Osteoblast (primary cell): ENCODE measurements at places on chromosomes 2 and 18.

DNA sequence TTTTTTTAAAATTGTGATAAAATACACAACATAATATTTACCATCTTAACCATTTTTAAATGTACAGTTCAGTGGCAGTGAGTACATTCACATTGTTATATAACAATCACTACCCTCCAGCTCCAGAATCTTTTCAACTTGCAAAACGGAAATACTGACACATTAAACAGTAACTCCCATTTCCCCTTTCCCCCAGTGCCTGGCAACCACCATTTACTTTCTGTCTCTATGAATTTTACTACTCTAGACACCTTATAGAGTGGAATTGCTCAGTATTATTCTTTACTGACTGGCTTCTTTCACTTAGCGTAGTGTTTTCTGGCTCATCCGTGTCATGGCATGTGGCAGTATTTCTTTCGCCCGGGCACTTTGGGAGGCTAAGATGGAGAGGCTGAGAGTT is 32.6 kb downstream of the FASTKD2 start:
- DNase-seq = no peak

- DNase-seq = no peak
Observed at GRCh38 chr18:44123743-44124142, 556.9 kb upstream of the SETBP1 start.

- no peak for DNase-seq
Observed at GRCh38 chr2:145287736-145288135, 767.8 kb upstream of the ZEB2 start.

- DNase-seq = no peak
Observed at GRCh38 chr2:20314562-20315501, 35.8 kb downstream of the PUM2 start.

DNA sequence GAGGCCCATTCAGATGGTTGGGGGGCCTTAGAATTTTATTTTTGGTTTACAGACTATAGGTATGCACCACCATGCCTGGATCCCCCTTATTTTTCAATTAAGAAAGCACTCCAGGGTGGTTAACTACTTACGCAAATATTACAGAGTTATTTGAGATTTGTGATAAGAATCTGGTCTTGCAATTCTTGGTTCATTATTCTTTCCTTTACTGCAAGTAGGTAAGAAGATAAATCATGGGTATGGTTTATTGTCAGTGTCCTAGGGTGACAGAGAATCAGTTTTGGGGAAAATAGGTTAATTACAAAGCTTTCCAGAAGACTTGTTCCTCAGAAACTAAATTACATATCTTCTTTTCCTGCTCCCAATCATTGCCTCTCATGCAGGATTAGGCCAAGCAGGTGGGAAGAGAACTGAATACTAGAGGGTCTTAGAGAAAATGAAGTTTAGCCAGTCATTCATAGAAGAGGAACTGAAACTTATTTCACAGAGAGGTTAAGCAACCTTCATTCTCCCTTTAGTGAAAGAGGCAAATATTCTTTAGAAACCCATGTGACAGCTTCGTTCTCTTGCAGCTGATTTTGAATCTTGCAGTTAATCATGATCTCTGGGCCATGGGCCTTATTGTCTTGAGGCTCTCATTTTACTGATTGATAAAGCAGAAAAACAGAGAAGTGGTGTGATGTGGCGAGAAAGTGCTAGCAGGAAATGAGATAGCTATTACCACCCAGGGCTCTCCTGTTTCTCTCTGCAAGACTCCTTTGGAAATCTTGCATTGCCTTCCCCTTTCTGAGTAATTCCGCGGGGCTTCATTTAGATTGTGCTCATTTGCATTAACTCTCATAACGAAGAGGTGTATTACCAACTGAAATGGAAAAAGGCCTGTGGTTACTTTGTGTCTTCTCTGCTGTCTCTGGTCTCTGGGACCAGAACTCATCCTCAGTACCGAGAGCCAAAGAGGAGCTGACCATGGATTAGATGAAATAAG is 44.8 kb upstream of the ARHGAP25 start:
- DNase-seq = no peak

GRCh38 chr2:287471-287885 is 413 bp downstream of the ALKAL2 start:
- DNase-seq = peak; percentile 83

GRCh38 chr2:166343467-166343866 is 32.3 kb downstream of the SCN9A start:
- DNase-seq = no peak

DNA sequence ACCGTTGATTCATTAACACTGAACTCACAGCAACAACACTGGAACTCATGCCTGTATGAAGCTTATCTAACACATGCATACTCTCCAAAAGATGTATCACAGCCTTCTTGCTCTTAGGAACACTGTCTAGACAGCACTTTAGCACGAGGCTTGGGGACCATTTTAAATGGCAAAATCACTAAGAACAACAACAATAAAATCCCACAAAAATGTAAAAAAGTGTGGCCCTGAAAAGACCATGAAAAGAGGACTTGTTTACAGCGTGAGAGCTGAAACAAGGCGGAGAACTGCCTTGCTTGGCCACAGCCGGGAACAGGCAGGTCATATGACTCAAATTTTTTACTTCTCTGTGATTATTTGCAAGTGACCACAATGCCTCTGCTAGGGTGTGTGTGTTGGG is 48.1 kb downstream of the CHN1 start:
- peak; percentile 47 for DNase-seq

GRCh38 chr2:232388324-232388891 is 9.9 kb downstream of the ALPP start:
- peak; percentile 71 for DNase-seq

- DNase-seq = no peak
Observed at GRCh38 chr2:160325418-160325817, 125.3 kb upstream of the ITGB6 start.

- peak; percentile 91 for DNase-seq
Observed at GRCh38 chr2:32009516-32010256, 1.1 kb downstream of the MEMO1 start.

GRCh38 chr2:16952368-16952767 is 286.7 kb upstream of the CYRIA start:
- DNase-seq = no peak

GRCh38 chr2:189409131-189409530 is 32.1 kb upstream of the WDR75 start:
- no peak for DNase-seq

DNA sequence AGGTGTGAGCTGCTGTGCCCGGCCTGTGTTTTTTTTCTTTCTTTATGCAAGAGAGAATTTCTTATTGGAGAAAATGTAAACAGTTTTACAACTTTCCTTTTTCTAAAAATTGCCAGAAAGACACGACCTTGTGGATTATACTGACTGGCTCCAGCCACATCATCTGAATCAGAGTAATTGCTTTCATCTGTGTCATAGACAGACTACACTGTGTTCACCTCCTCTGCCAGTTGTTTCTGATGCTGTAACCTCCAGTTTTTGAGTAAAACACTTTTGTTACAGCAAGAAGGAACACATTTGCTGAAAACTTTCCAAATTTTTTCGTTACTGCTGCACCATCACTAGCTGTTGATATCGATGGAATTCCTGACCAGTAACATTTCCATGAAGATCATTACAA is 43.9 kb upstream of the PLEKHM3 start:
- DNase-seq = peak; percentile 55

DNA sequence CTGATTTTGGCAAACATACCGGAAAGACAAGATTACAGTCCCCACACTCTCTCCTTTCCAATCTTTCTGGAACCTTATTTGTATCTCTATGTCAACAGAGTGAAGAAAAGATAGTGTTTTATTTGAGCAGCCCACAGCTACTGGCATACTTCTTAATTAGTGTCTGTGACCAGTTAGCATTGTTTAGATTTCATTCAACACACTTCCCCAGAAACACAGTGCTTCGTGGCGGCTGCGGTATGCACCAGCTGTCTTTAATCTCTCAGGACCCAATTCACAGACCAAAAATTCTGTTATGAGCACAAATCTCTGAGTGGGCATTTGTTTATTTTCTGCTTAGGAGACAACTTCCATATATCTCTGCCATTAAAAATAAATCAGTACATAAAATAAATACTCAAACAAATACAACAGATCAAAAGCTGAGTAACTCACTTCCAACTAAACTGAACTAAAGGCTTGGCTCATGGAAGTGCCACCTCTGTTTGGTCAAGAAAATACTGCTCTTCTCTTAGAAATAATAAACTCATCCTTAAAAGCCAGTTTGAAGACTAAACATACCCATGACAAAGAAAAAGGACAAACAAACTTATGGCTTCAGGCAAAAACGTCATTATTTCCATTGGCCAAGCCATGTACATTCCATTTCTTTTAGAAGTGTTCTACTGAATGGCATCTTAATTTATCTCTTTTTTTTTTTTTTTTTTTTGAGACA is 392.4 kb downstream of the TXNL1 start:
- peak; percentile 29 for DNase-seq

DNA sequence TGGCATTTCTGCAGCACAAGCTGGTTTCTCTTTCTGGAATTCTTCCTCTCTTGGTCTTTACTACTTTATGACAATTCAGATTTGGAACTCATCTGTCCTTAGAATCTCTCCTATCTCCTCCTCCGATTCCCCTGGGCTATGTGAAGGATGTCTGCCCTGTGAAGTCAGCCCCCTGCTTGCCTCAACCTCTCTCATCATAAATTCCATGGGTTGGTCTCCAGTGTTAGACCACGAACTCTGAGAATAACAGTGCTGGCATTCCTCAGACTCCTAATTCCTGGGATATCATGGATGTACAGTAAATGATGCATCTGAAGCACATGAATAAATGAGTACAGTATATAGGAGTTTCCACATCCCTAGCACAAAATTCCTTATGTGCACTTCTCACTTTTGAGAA is 21.0 kb upstream of the CYRIA start:
- DNase-seq = no peak

DNA sequence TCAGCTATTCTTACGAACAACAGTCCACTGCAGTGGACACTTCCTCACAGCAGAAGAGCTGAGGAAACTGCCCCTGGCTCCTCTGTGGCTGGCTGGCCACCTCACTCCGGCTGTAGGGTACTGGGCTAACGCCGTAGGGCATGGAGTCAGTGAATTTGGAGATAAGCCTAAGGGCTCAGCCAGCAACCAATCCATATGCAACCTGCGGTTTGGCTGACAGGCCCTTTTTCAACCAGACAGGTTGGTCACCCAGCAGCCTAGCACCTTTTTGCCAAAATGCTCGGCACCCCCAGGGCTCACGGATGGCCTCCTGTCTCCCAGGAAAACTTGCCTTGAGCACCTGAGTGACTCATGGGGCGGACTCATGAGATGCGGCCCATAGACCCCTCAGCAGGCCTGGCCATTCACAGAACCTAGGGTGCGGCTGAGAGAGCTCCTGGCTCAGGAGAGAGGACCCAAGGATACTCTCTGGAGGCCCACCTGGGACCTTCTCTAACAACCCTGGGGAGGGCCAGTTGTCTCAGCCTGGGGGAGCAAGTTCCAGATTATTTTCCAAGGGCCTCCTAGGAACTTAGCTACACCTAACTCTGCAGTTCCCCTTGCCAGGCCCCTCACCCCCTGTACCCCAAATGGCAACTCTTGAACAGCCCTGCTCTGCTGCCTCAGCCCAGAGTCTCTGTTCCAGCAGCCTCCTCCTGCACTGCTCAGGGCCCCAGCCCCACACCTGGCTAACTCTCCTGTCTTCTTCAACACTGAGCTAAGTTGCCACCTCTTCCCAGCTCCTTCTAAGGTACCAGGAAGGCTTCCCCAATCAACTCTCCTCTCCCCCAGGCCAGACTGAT is 252.1 kb downstream of the CYP26B1 start:
- no peak for DNase-seq

DNA sequence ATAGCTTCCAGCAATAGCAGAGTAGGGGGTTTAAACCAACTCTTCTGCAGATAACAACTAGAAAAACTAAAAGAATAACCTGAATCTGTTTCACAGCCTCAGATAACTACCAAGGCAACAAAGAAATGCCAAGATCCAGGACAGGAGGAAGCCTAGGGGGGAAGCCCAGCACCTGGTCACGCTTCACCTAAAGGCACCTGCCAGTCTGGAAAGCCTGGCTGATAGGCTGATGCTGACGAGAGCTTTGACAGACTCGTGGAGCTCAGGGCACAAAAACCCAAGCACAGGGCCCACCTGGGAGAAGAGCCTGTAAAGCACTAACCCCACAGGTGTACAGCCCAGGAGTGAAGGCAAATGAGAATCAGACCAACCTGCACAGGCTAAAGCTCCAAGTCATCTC is 22.6 kb downstream of the EIPR1 start:
- DNase-seq = no peak

GRCh38 chr2:45714679-45715078 is 63.2 kb downstream of the PRKCE start:
- DNase-seq = no peak

DNA sequence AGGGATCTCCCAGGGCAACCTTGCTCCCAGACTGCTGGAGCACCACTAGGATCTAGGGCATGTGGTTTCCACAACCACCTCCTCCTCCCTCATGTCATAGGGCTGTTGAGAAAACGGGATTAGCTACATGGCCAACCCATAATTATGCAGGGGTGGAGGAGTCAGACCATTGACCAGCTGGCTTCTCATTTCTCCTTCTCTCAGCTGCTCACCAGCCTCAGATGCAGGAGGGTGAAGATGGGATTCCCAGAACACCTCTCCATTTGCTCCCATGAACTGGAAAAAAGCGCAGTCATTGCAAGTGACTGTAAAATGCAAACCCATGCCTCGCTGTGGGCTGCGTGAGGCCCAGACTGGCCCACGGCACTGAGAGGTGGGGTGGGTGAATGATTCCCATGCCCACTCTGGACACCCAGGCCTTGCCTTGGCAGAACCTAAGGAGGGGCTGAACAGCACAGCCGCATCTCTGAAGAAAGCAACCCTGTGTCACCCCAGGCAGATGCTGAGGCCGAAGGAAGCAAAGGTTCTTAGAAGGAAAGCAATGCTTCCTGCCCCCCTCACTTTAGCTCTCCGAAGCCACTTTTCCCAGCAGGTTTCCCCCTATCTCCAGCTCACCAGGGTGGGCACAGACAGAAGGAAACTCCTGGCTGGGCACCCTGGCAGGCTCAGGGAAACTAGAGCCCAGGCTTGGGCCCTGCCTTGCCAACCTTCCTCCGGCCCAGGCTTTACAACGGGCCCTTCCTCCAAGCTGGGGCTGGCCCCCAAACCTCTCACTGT is 69.6 kb upstream of the RTN4 start:
- peak; percentile 48 for DNase-seq

DNA sequence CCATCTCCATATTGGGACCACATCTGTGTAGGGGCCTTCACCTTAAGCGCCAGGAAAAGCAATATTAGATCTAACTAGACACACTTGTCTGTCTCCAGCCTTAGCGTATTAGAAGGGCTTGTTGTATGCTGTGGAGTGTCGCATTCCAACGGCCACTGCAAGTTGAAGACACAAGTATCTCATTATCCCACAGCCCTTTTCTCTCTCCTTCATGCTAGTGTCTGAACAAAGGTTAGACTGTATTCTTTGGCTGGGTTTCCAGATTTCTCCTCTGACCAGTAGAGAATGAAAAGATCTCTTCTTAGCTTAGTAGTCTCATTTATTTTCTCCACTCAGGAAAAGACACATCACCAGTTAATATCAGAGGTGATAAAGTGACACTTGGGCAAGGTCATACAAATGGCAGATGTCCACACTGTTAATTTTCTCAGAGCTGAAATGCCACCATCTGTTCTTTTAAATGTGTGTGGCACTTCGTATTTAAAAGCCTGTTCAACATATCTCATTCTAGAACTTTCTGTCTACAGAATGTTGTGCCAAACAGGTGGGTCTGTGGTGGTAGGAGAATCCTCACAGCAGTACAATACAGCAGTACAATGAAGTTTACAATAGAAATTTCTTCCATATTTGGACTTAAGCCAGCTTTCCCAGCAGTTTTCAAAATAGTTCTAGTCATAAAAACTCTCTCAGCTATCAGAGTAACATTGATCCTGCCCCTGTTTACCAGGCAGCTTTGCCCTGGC is 94.0 kb upstream of the ITGA6 start:
- no peak for DNase-seq
